ENCODE measurements at places on chromosomes 1 and 21.

GRCh38 chr1:212138457-212138856 is 102.9 kb downstream of the DTL start:
- no peak for DNase-seq

DNA sequence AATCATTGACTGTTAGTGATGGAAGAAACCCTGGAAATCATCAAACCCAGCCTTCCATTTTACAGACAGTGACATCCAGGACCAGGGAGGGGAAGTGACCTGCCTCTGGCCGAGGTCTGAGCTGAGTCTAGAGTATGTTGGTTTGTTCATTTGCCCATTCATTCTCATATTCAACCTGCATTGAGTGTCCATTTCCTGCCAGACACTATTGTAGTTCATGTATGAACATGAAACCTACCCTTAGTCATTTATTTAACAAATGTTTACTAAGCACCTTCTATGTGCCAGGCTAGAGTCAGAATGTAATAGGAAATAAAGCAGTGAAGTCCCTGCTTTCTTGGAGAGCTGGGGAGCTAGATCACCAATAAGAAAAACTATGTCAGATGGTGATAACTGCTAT is 51.3 kb downstream of the KCND3 start:
- DNase-seq: no peak

- DNase-seq: no peak
Observed at GRCh38 chr21:37534431-37534830, 167.9 kb downstream of the DYRK1A start.

DNA sequence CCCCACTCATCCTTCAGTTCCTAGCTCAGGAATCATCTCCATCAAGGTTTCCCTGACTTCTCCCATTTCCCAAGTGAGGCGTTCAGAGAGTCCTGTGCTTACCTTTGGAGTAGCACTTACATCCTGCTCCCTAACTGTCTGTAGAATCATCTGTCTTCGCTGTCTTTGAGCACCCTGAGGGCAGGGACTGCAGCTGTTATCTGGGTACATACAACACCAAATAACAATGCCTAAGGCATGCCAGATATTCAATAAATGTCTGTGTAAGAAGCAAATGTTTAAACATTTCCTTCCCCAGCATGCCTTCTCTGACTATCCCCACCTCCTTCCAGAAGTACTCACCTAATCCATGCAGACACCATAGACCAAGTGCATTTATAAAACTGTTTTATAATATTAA is 65.4 kb downstream of the JAK1 start:
- DNase-seq: no peak

- DNase-seq: no peak
Observed at GRCh38 chr1:65066419-65066765, 81.6 kb upstream of the AK4 start.

DNA sequence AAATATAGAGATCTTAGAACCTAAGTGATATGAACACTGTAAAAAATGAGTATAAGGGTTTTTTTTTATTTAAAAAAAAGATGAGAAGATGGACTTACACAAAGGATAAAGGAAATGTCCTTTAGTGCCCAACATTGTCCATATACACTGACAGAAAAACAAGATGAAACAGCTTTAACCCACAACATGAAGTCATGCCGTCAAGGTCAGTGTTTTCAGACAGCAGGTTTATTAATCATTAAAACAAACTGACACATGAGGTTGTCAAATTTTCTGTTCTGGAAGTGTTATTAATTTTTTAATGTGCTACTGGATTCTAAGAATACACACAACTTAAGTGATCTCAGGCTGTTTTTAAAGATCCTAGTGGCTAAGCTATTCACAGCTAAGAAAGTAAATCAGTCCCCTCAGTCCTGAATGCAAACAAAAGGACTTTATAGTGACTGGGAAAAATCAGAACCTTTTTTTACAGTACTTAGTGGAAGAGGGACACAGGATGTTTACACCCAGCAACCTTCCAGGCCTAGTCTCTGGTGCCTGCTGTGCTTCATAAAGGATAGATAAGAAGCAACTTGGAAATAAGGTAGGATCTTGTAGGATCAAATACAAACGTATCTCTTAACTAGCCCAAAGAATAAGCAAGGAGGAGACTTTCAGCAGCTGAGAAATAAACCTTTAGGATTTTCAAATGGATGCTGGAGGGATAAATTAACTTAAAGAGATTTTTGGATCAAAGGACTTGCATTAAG is 21.9 kb upstream of the PKN2 start:
- no peak for DNase-seq

DNA sequence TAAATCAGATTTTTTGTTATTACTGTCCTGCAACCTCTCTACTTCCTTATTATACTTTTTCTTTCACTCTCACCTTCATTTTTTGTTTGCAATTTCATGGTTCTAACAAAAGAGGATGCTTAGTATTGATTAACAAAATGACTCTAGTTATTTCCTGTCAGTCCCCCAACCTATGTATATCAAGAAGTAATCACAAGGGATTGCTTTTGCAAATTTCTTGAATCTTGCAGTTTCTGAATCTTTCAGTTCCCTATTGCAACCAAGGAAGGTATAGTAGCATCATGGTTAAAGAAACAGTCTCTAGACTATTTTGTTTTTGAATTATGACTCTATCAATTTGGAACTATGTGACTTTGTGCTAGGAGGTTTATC is 446.9 kb downstream of the NEGR1 start:
- DNase-seq: no peak

- no peak for DNase-seq
Observed at GRCh38 chr1:1223891-1224290, 7.9 kb downstream of the SDF4 start.

GRCh38 chr1:64282351-64282750 is 78.9 kb downstream of the UBE2U start:
- DNase-seq: no peak

GRCh38 chr1:8392522-8392921 is 74.6 kb downstream of the SLC45A1 start:
- DNase-seq: no peak

DNA sequence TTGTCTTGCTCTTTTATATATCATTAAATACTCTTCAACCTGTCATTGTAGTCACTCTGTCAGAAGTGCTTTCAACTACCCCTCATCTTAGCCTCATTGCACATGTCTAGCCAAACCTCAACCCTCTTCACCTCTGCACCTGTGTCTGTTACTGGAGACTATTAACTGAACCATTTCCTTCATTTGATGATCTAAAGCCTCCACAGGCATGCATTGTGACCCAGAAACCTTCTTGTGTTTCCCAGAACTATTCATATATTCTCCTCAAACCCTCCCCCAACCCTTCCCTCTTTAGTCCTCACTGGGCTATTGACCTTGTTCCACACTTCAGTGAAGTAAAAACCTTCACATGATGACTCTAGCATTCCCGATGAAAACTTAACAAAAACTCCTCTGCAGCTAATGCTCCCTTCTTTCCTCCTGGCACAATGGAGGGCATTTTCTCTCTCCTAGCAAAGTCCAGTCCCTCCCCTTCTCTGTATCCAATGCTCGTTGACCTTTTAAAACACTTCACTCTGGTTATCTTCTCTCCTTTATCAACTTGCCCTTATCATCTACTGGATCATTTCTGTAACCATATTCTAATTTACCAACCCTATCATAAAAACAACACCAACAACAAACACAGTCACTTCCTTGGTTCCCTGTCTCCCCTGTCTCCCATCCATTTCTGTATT is 86.1 kb downstream of the BACH1 start:
- no peak for DNase-seq

DNA sequence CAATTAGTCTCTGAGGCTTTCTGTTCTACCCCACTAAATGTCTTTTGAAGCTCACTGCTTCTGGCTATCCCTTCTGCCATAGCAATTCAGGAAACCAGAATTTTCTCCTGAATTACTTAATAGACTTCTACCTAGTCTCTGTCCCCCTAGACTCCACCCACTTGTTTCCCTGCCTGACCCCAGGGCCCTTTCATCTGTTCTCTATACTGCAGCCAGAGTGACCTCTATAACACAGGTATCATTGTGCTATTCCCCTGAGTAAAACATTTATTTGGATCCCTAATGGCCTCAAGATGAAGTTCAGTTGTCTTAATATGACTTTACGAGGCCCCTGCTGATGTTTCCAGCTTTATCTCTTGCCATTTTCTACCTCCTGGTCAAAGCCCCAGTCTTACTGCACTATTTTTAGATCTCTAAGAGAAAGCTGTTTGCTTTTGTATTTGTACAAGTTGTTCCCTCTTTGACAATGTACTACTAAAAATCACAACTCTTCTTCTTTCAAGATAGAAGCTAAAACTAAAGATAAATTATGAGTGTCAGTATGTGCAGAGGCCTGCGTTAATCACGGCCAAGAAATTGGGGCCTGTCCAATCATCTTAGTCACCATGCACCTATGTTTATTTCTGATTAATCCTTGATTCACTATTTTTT is 54.5 kb downstream of the ATP1B1 start:
- DNase-seq: no peak
